Psoas muscle (tissue), 8 donors: ENCODE measurements at places on chromosomes 1 and 21.

- no peak for DNase-seq
Observed at GRCh38 chr1:223084464-223084866, 58.6 kb downstream of the TLR5 start.

DNA sequence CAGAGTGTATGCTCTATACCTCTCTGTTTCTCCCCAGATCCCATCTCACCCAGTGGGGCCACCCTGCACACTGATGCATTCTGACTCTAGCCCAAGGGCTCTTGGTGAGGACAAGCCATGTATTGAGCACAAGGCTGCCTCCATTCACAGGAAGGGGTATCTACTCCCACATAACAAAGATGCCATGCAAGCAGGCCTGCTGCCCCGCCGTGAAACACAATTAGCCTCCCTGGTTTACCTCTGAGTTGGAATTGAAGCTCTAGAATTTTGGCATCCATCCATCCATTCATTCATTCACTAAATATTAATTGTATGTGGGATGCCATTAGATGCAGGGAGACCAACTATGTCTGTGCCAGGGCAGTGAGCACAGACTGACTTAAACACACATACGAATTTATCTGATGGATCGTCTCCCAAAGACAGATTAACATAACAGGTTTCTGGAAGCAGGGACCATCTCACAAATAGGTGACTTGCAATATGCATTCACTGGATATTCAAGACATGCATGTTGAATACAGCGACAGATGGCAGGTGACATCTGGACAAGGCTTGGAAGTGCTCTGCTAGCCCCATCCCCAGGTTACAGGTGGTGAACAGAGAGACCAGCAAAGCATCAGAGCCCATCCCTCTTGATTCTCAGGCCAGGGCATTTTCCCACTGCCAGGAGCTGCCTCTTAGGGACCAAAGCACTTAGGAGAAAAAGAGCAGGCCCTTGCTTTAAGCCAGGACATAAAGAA, 34.3 kb downstream of the TRABD2B start:
- DNase-seq = no peak

DNA sequence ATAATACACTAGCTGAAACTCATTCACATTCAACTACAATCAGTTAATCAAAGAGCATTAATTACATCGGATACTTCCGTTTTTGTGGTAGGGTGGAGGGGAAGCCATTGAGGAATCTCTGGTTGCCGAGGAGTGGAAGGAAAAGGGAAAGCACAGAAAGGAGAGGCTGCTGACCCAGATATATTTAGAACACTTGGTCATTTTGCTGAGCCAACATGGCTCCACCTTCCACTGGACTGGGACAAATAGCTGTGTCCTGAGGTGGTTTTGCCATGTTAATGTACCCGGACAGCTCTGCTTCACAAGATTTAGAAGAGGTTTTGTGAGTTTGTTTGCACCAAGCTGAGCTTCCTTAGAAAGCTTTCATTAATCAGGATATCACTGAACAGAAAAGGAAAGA, 26.2 kb downstream of the ASTN1 start:
- no peak for DNase-seq

DNA sequence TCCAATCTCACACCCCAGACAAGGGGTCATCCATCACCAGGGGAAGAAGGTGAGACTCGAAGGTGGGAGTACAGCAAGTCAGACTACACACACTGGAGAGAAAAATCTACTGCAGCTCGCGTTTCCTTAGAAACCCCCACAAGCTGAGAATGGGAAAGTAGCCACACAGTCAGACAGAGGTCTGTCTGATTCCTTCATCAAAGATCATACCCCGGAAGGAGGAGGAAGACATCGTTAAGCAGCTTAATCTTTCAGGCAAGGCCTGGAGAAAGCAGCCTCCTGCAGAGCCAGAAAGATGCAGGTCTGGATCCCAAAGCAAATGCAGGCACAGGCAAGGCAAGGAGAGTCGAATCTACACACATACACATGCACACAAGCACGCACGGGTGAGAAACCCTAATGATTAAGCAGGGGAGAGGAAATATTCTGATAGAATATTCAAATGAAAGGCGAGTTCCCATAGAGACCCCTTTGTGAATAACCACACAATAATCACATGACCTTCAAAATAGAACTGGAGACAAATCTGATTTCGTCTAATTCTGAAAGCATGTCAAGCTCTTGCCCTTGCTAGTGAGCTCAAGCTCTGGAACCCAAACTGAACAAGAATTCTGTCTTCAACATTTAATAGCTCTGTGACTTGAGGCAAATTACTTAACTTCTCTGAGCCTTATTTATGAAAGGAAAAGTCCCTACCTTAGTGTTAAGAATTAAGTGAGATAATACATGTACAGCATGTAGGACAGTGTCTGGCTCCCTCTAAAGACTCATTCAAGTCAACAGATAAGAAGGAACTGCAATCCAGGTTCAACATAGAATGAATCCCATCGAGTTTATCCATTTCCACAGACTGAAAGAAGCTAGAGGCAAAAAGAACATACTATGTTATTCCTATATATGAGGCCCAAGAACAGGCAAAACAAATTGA, 387.8 kb downstream of the OMA1 start:
- no peak for DNase-seq

GRCh38 chr1:201711811-201712210, 117.1 kb upstream of the IPO9 start:
- no peak for DNase-seq

DNA sequence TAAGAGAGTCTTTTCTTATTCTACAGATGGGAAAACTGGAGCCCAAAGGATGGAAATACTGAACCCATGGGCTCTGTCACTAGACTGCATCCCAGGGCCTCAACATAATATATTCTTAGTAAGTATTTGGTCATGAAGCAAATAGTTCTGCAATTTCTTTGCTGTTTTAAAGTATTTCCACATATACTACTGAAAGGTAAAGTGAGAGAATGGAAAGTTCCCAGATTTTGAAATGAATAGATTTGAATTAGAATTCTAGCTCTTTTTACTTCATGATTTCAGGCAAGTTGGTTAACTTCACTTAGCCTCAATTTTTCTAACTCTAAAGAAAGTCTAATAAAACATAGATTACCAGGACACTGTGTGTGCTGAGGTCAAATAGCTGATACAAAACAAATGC, 95.6 kb upstream of the FGGY start:
- DNase-seq = no peak

GRCh38 chr1:45673956-45674355, 12.4 kb downstream of the GPBP1L1 start:
- no peak for DNase-seq

DNA sequence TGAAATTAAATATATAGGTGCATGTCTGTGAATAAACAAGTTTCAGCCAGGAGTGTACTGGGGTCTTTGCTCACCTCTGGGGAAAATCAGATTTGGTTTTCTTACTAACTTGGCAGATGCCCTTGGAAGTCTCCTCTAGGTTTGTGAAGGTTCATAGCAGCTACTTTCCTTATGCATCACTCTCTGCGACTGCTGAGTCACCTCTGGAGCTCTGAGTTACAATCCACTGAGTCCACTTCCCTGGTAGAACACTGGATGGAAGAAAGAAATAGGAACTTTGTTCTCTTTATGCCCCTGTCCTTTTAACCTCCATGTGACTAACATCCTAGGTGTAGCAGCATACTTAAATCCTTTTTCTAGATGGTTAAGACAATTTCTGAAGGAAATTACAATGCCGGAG, 4.4 kb upstream of the FASLG start:
- no peak for DNase-seq

GRCh38 chr1:209769171-209769904, 13.5 kb downstream of the TRAF3IP3 start:
- peak; percentile 65 for DNase-seq

- DNase-seq = no peak
Observed at GRCh38 chr1:63780565-63780964, 6.7 kb downstream of the ROR1 start.

GRCh38 chr1:6495041-6495441, 3.6 kb upstream of the PLEKHG5 start:
- DNase-seq = no peak

DNA sequence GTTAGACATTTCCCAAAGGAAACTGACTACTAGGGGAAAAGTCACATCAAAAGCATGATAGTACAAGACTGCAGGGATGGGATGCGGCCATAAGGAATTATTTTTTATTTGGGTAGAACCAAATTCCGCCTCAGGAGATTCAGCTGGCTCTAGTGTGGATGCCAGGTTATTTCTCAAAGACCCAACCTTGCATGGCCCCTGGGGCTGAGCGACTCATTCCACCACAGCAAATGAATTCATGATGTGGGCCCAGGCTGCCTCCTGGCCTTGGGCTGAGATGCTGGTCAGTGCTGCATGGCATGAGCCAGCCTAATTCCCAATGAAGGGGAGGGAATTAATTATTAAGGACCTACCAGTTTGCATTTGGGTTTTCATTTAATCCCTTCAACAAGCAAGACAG, 11.8 kb downstream of the TMEM35B start:
- no peak for DNase-seq

- DNase-seq = no peak
Observed at GRCh38 chr1:22556391-22557104, 6.7 kb upstream of the EPHA8 start.

DNA sequence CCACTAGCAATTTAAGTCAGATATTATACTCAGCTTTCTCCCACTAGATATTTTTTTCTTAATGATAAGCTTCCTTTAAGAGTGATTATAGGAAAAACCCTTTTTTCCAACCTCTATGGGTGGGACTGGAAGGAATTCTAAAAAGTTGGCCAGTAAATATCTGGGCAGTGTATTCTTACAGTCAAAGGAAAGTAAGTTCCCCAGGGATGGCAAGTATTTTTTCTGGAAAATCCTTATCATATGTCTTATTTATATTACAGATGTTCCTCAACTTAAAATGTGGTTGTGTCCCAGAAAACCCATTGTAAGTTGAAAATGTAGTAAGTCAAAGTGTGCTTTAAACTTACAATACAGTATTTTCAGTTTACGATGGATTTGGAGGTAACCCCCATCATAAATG, 29.2 kb downstream of the CMPK1 start:
- no peak for DNase-seq

GRCh38 chr1:77977989-77978292, 931 bp downstream of the FUBP1 start:
- no peak for DNase-seq

DNA sequence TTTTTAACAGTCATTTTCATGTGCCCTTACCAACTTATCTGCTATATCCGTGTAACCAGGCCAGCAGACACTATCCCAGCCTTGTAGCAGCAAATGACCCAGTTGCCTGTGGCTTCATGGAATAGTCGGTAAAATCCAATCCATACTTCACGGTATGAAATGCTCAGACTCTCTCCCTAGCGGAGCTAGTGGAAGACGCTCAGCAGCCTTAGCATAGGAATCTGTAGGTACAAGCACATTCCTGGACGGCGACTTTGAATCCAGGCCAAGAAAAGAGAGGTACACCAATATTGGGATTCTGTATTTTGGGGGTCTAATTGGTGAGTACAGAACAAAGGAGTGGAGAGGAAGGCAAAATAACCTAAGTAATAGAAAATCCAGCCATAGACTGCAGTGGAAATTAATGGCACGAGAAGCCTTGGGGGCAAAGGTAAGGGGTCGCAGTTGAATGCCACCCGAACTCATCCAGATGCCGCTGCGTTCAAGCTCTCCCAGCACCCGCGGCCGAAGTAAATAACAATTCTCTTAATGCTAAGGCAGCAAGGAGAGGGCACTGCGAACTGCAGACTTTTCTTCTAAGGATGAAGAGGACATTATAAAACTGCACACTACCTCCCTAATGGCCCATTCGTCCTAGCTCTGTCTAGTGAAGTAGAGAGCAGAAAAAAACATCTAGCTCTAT, 17.7 kb upstream of the TBX15 start:
- no peak for DNase-seq

- DNase-seq = no peak
Observed at GRCh38 chr1:7657287-7658016, 113.6 kb upstream of the VAMP3 start.

GRCh38 chr1:3378411-3379208, 75.9 kb upstream of the ARHGEF16 start:
- no peak for DNase-seq

GRCh38 chr1:110148961-110149360, 1.3 kb upstream of the SLC6A17 start:
- DNase-seq = no peak

GRCh38 chr1:48720929-48721328, 55.8 kb downstream of the BEND5 start:
- DNase-seq = no peak

- DNase-seq = peak; percentile 27
Observed at GRCh38 chr1:186618401-186619170, 61.6 kb downstream of the PTGS2 start.

DNA sequence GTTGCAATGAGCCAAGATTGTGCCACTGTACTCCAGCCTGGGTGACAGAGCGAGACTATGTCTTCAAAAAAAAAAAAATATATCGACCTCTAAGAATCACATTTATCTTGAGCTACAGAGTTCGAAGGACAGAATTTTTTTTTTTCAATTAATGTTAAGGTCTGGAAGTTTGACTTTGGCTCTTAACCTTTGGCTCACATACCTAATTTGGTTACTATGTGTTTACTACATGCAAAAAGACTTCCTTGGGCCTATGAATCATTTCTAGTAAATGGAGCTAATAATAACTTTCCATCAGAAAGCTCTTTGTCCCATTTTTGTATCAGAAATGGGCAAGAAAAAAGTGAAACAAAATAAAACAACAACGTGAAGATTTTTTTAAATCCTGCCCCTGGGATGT, 351.2 kb downstream of the SMYD3 start:
- no peak for DNase-seq

- DNase-seq = no peak
Observed at GRCh38 chr1:93612510-93612909, 69.1 kb downstream of the BCAR3 start.

GRCh38 chr1:169122976-169123375, 16.5 kb downstream of the ATP1B1 start:
- DNase-seq = no peak

DNA sequence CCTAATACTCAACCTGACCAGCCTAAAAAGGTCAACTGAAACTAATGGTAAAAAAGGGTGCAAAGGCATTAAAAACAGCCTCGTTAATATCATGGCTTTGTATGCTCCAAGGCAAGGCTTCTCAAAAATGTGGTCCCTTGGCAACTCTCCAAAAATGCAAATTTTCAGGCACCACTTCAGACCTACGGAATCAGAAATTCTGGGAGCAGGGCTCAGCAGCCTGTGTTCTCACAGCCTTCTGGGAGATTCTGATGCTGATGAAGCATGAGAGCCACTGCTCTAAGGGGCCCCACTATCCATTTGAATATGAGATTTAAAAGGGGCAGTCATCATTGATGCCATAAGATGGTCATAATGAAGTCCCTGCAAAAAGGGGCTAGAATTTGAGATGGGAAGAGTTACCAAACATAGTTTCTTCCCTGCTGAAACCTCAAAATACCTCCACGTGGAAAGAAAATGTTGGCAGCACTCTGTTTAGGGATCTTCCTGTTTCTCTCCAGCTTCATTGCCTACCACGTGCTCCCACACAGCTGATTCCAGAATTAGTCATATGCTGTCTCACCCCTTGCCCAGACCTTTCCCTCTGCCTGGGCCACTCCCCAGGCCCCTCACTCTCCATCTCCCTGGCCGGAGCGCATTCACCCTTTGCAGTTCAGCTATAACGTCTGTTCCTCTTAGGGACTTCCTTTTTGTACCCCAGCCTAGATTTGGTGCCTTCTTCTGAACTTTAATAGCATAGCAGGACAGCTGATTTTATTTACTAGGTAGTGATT, 46.7 kb downstream of the PHC2 start:
- DNase-seq = no peak
